ENCODE measurements at places on chromosomes 7 and 10.

GRCh38 chr10:91613411-91614187, 19.3 kb downstream of the PPP1R3C start:
- peak; percentile 100 for DNase-seq

- no peak for DNase-seq
Measured at GRCh38 chr7:44599222-44599621, 7.2 kb upstream of the OGDH start.

DNA sequence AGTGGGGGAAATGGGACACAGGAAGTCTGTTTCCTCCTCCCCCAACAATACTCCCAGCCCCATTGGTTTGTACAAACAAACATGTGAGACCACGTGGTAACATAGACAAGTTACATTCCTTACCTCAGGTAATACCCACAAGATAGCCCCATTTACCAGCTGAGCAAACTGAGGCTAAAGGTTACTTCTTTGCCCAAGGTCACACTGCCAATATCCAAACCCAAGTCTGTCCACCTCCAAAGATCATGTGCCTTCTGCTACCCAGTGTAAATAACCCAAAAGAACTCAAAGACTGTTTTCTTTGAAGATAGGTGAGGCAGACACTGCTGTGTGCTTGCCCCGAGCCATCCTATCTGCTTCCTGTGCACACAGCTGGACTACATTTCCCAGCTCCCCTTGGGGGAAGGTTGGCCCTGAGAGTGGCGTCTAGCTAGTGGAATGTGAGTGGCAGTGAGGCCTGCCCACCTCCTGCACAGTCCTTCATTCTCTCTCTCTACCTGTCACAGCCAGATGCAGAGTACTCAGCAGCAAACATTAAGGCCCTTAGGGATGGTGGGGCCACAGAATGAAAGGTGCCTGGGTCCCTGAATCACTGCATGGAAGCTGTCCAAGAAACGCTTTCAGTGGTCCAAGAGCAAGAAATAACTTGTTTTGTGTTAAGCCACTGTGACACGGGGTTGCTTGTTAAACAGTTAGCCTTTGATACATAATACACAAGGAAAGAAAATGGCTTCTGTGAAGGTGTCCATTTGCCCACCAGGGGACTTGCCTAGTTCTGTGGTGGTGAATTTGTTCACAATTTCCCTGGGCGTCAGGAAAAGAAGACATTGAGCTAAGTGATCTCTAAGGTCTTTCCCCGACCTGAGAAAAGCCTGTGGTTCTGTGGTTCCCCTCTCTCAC, 257.7 kb upstream of the NFE2L3 start:
- DNase-seq = no peak

DNA sequence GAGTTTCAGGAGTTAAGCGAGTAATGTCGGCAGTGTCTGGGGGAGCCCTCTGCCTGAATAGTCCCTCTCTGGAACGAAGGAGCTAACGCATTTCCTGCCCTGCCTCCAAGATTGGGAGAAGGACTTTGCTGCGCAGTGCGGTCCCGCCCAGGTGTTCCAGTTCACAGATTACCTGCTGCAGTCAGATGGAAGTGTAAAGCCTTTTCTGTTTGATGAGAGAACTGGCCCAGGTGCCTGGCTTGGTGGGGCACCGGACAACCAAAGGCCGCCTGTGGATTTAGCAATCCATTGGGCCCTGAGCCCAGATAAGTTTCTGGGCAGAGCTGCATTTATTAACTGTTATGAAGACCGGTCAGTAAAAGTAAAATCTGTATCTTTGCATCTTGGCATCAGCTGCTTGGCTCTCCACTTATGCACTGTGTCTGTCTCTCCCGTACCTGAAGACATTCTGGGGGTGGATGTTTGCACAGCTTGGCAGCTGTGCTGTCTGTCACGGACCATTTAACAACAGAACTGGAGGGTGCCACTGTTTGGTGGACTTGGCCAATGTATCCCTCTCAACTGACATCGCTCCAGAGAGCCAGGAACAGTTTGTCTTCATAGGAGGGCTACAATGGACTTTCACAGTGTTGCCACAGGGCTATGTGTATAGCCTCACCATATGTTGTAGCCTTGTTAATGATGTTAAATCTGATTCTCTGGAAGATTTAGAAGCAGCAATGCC, 654.7 kb upstream of the ZWINT start:
- no peak for DNase-seq
